ENCODE measurements at places on chromosomes 2 and 18.

- DNase-seq, result no peak
These were observed 74.8 kb downstream of the RBMS1 start for GRCh38 chr2:160418853-160419252.

- DNase-seq, result no peak
These were observed 39.2 kb downstream of the SCN1A start for GRCh38 chr2:166088634-166089033.

DNA sequence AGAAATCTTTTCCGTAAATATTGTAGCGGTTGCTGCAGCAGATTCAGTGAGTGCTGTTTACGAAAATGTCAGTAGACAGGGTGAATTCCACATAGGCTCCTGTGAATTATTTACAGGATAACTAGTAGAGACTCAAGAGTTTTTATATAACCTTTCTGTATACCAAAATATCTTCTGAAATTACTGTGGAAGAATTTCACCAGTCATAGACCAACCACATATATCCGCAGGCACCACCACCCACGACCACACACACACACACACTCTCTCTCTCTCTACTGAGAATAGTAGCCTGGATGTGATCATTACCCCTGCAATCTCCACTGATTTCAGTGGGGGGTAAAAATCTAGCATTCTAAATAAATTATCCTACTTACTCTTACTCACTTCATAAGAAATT is 341.8 kb downstream of the RBM43 start:
- DNase-seq, result no peak

DNA sequence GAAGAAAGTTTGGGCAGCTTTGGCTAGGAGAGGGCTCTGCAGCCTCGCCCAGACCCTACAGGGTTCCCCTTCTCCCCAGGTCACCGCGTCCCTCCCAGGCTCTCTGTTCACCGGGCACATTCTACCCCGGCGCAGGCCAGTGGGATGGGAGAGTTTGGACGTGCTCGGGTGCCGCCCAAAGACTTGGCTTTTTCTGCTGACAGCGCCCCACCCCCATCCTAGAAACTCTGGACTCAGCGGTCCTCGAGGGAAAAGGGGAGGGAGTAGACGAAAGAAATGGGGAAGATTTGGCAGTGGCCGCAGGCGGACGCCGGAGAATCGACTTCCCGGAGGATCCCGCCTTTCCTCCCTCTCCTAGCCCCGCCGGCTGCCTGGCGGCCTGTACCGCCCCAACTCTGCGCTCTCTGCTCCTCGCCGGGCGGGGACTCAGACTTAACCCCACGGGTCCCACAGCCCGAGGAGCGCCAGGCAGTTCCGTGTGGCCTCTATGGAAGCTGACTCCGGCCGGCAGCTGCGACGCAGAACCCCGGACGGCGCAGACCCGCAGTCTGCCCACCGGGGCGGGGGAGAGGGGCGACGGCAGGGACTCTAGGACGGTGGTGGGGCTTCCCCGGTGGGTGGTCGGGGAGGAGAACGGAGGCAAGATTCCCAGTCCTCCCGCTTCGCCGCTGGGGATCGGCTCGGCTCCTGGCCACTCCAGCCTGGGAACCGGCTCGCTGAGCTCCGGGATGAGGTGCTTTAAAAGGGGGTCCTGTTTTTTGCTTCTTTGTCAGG is 863 bp upstream of the SIX2 start:
- peak; percentile 85 for DNase-seq

DNA sequence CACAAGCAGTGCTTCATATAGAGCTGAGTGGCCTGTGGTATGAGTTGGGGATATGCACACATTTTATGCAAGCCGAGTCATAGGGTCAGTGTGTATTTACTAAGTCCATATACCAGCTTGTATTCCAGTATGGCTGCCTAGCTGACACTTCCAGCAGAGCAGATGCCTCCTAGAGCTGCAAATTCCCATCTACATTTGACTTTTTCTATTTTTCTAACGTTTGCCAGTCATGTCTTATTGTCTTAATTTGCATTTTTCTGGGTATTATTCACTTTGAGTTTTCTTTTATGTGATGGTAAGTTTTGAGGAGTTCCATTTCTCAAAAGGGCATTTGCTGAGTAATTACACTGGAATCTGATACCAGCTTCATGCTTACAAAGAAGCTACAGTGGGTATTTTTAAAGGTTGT is 334.5 kb upstream of the CDH2 start:
- DNase-seq, result no peak
